ENCODE measurements at places on chromosomes 12 and 14.

DNA sequence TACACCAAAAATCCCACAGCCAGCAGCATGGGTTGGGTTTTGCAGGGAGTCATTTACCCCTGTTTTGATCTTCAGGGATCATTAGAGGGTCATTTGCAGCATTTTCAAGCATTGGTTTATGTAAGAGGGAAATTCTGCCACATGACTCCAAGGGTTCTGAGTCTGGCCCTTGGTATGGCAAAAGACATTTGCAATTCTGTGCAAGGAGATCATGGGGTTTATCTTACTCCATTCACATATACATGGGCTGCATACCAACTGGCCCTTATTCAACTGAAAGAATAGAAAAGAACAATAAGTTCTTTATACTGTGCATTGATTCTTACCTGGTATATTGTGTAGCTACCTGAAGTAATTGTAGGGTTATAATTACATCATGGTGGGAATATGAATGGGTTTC is 13.7 kb downstream of the SIX4 start:
- DNase-seq: no peak

- peak; percentile 76 for DNase-seq
These were observed 228.1 kb upstream of the AMIGO2 start for GRCh38 chr12:47307680-47308399.

- no peak for DNase-seq
These were observed 12.1 kb upstream of the GALNT9 start for GRCh38 chr12:132341318-132342050.

DNA sequence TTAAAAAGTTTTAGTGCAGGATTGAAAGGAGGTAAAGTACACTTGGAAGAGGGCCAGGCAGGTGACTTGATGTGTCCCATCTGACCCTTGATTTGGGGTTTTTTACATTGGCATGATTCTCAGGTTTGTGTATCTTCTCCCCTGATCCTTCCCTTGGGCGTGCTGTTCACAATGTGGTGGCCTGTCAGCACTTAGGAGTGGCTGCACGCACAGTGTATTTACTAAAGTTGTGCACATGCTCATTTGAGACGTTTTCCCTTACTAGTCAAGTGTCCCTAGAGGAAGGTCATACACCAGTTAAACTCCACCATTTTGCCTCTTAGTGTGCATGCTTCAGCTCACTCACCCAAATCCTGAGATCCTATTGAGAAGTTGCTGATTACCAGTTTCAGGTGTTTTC is 145.7 kb upstream of the PLEKHA5 start:
- DNase-seq: no peak

- no peak for DNase-seq
These were observed 89.8 kb downstream of the STAB2 start for GRCh38 chr12:103676893-103677292.

DNA sequence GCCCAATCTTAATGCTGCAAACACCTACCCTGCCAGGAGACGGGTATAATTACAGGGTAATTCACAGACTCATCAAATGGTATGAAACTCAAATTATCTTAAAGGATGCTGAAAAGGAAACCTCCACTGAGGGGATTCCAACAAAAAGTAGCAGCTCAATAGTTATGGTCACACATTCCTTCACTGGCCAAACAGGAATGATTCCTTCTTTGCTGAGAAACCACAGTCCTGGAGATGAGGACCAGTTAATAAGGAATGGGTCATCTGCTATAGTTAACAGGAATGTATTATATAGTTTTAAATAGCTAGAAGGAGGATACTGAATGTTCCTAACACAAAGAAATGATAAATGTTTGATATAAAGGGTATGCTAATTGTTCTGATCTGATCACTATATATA is 136.9 kb downstream of the STXBP6 start:
- peak; percentile 19 for DNase-seq

DNA sequence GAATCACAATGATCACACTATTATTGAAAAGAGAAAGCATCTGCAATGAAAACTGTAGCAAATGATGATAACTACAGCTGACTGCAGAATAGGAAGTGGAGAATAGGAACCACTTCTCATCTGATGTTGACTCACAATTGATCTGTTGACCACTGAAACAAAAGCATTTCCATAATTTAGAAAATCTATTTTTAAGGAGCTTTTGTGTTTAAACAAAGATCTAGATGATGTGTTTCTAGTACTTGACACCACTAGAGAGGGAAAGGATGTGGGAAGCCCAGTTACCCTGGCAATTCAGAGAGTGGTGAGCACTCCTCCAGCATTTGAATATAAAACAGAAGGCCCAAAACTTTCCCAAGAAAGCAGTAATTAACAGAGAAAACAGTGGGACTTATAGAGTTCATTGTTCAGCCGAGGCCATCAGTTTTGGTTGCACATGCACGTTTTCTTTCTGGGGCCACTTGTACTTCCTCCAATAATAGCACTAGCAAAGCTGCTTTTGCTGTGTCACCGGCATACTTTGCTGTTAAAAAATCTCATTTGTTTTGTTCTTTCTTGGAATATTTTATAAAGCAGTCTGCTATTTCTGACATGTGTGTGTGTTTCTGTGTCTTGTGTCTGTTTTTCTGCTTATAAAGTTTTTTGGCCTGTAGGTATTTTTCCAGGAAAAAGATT is 76.1 kb upstream of the HECTD1 start:
- DNase-seq: no peak

GRCh38 chr14:106564058-106564643 is 1037.8 kb downstream of the TMEM121 start:
- no peak for DNase-seq

DNA sequence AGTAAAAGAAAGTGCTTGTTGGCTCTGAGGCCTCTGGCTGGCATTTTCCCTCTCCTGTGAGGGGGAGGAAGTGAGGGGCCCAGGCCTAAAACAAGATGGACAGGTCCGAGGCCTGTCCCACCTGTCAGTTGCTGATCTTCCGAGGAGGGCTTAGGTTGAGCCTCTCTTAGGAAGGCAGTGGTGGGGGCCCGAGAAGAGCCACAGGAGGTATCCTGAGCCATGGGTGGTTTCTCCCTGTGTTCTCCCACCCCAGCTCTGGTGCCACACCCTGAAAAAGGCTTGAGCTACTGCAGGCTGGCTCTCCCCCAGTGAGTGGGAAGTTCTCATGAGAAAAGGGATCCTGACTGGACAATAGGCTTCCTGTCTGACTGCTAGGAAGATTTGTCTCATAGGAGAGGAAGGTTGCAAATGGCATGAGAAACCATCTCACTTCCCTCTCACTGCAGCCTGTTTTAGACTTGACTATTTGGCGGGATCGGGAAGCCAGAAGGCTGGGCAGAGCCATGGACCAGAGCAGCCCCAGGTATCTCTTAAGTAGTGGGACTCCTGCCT is 72.1 kb upstream of the SRSF5 start:
- DNase-seq: no peak

DNA sequence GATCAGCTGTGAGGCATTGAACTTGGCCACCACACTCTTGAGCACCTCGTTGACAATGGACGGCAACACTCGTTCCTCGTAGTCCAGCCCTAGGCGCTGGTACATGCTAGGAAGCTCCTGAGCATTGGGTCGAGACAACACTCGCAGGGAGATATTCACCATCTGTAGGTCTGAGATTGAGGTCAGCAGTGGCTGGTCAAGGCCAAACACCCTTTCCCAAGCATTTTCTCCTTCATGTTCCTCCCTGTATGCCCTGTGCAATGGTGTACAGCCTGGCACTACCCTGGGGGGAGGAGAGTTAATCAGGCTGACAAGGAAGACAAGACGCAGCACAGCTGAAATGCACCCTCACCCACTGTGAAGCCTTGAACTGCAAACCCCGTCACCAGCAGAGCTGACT is 2.0 kb downstream of the PHB2 start:
- DNase-seq: no peak

All from fibroblast of skin of right quadriceps (primary cell).